ENCODE measurements at places on chromosomes 12 and 14.
A peak's percentile ranks its signal among the peaks of the same experiment; 100 is the strongest.

- DNase-seq = peak; percentile 70
Measured at GRCh38 chr14:91059576-91060350, 678 bp downstream of the RPS6KA5 start.

DNA sequence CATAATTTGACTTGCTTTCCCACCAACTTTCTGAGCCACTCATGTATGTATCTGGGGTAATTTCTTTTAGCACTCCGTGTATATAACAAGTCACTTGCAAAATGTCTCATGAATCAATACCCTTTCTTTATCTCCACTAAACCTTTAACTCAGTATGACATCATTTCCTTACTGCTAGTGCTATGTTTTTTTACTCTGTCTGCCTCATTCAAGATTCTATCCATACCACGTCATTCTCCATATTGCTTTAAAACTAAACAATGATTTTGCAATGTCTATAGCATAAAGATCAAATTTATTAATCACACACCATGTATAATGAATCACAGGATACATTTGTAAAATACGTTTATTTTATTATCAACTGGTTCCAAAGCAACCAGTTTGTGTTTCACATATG, 178.2 kb downstream of the PIK3C2G start:
- no peak for DNase-seq

DNA sequence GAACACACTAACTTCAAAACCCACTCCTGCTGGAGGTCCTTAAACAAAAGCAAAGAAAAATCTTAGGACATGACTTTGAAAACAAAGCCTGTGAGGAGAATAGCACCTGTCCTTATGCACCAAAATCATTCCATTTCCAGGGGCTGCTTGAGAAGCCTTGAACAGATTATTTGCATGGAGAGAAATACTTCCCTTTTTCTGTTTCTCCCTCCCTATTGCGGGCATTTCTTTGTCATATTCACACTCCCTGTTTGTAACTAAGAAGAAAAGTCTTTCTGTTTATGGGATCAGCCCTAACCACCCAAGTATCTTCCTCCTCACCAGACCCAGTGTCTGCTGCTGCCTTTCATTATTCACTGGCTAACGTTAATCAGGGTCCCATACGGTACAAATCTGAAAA, 218.8 kb downstream of the DPF3 start:
- no peak for DNase-seq

DNA sequence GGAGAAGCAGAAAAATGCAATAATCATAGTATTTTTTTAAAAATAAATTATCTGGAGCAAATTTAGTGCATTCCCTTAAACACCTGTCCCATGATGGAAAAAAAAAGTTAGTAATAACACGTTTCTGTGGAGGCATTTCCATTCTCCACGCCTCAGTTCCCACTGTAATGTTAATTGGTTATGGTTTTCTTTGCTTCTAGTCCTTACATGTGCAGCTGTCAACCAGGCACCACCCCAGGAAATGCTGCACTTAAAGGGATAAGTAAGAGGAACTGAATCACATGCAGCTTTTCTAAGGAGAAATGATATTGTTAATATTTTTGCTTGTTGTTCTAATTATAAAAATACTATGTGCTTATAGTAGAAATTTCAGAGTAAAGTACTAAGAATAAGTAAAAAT, 240.3 kb downstream of the ZFP36L1 start:
- DNase-seq = no peak

- DNase-seq = no peak
Measured at GRCh38 chr14:42572032-42572431, 965.4 kb downstream of the LRFN5 start.

DNA sequence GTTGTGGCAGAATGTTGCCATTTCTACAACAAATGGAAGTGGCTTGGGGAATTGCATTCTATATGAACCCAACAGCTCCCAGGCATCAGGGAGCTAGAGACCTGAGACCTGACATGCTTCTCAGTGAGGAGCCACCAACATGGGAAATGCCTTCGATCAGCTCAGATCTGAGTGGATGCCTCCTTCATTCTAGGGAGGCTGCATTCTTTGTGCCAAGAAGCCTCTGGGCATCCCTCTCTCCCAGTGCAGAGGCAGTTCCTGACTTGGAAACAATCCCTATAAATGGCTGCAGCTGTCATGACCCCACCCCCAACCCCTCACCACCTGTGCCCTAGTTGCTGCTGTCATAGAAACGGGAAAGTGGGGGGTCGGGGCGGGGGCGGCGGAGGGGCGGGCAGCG, 196.3 kb downstream of the PPM1H start:
- no peak for DNase-seq

GRCh38 chr12:97927977-97928376, 465.4 kb downstream of the RMST start:
- no peak for DNase-seq

- DNase-seq = no peak
Measured at GRCh38 chr12:68824597-68825250, 16.7 kb downstream of the MDM2 start.
